Stimulated activated CD8-positive, alpha-beta memory T cell treated with anti-CD3 and anti-CD28 coated beads, Interleukin-4, amount 100 ng/mL, for 24 hours (primary cell): ENCODE measurements at places on chromosomes 3 and 15.

DNA sequence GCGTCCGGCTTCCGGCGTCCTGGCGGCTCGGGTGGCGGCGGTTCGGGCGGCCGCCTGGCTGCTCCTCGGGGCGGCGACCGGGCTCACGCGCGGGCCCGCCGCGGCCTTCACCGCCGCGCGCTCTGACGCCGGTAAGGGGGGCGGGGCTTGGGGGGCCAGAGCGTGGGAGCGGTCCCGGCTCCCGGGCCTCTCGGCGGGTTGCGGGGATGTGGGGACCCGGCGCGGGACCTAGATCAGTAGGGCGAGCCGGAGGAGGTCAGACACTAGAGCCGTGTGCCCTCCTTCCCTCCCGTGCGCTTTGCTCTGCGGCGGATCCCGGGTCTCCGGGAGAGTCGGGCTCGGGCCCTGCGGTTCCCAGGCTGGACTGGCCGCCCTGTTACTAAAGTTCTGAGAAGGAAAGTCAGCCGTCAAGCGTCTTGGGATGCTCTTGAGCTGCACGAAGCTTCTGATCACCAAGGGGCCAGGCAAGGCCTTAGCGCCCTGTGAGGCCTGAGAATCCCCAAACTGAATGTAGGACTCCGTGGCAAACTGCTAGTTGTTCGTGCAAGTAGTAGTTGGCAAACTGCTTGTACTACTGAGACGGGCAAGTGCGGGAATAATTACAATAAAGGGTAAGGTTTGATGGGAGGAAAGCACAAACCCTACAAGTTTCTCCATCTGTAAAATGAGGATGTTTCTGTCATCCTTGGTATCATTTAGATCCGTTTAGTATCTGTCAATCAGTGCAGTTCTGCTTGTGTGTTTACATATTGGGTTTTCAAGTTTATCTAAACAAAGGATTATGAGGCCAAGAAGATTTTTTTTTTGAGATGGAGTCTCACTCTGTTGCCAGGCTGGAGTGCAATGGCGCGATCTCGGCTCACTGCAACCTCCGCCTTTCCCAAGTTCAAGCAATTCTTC, 587 bp downstream of the PIGX start:
- DNase-seq, result peak; percentile 53

GRCh38 chr3:107855710-107856109, 235.1 kb downstream of the CD47 start:
- no peak for DNase-seq

GRCh38 chr3:168094580-168094876, 1.2 kb downstream of the GOLIM4 start:
- no peak for DNase-seq

GRCh38 chr3:152050903-152051302, 177.5 kb downstream of the SUCNR1 start:
- DNase-seq, result no peak

DNA sequence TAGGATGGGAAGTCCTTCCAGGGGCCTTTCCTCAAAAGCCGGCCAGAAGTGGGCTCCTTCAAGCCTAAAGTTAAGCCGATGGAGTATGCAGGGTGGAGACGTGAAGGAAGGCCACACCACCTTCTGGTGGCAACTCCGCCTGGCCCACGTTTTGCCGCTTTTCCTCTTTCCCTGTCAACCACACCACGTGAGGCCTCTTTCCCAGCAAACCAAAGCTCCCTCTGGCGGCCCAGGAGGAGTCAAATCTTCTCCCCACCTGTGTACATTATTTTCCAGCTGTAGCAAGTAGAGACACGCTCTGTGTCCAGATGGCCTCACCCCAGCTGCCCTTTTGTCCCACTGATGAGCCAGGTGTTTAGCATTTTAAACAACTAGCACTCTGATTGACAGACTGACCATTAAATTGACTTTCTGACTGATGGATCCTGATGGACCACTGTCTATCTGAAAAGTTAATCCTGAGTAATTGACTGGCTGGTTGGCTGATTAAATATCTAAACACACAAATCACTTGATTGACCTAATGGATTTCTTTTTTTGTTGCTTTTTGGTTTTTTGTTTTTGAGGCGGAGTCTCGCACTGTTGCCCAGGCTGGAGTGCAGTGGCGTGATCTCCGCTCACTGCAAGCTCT, 59.6 kb upstream of the ZBTB38 start:
- no peak for DNase-seq
